ENCODE measurements at places on chromosomes 11 and 22.

GRCh38 chr11:119804698-119805097 is 75.7 kb upstream of the NECTIN1 start:
- no peak for DNase-seq

- DNase-seq = no peak
Observed at GRCh38 chr11:70290361-70291065, 20.0 kb downstream of the PPFIA1 start.

- no peak for DNase-seq
Observed at GRCh38 chr11:33897761-33898375, 6.0 kb upstream of the LMO2 start.

GRCh38 chr22:18033204-18033998 is 9.0 kb upstream of the MICAL3 start:
- DNase-seq = no peak

DNA sequence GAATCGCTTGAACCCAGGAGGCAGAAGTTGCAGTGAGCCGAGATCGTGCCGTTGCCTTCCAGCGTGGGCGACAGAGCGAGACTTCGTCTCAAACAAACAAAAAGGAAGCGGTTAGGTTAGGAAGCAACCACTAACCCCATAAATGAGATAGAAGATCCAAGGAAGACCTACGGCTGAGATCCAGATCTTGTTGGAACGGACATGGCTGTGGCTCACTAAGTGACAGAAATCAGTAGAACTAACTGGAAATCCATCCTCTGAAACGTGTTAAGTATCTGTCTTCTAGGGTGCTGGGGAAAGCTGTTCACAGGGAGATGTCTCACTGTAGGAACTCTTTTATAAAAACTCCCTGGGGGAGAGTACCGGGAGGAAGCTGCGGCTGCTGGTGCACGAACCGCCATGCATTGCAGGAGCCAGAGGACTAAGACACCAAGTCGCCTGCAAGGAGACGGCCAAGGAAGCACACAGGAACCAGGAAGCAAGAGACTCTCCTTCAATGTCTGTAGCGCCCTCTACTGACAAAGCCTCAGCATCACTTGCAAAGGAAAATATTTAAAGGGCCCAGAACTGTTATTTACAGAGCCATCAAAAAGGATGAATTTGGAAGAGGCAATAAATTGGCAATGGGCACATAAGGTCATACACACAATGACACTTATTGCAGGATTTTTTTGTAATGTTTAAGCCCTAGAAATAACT is 16.9 kb upstream of the SPTY2D1 start:
- DNase-seq = peak; percentile 75

DNA sequence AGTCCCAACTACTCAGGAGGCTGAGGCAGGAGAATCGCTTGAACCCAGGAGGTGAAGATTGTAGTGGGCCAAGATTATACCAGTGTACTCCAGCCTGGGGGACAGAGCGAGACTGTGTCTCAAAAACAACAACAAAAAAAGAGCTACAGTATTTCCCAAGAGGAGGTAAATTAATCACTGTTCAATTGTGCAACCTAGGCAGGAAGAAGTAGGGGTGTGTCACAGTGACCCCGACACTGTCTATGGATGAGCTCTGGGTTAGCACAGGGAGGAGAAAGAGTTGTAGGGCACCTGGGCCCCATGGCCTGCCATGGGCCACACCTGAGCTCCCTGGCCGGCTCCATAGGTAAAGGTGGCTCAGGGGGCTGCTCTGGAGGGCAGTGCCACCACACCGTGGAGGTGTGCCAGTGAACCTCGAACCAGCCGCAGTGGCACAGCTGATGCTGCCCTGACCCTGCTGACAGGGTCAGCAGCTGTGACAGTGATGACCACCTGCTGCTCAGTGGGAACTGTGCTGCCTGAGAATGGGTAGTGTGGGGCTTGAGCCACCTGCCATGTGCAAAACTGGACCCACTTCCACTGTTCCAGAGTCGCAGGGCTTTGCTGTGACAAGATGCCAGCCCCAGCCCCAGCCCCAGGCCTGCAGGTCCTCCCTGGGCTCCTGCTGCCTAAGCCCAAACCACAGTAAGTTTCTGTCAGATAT is 84.0 kb upstream of the PITPNB start:
- no peak for DNase-seq

DNA sequence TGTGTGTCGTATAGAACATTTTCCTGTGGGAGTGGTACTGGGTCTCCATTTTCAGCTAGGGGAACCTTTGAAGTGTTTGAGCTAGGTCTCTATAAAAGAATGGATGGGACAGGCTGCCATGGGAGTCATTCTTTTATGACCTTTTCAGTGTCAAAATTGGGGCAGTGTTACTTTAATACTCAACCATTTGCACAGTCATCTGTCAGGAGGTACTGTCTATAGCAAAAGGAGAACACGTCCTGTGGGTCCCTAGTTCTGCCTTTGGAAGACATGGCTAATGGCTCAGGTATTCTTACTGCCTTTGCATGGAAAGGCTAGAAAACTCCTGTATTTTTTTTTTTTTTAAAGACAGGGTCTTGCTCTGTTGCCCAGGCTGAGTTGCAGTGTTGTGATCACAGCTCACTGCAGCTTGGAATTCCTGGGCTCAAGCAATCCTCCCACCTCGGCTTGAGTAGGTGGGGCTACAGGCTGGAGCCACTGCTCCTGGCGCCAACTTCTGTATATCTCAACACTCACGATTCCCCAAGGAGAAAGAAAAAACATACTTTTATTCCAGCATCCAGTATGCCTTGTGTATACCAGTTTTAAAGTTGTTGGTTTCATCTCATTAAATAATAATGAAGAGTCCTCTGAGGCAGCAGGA is 2.1 kb upstream of the ATF4 start:
- no peak for DNase-seq

DNA sequence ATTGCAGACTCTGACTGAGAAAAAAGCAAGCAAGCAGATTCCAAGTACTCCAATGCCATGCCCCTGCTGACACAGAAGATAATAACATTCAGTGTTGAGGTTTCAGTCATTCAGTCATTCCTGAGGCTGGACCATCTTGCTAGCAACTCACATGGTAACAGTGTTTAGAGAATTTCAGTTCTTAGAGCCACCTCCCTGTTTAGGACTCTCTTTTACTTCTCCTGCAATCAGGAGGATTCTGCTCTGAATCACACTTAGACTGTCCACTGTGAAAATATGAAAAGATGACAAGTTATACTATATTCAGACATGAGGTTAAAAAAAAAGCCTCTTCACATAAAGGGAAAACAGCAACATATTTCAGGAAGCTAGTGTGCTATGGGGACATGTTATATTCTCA is 183.9 kb upstream of the CTSC start:
- DNase-seq = no peak

DNA sequence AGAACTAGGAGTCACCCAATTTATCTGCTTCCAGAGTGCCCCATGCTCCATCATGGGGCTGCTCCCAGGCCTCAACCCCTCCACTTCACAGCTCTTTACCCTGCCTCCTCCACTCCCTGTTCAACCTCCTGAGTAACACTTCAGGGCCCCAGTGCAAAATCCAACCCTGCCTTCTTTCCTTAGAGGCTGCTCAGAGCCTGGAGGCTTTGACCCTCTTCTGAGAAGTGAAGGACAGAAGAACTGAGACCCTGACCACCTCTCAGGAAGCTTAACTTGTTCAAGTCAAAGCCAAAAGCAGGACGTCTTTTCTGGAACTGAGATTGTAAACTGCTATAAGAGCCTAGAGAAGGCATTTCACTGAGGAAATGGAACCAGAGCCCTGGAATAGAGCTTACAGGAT is 15.5 kb downstream of the EIF3F start:
- DNase-seq = no peak

DNA sequence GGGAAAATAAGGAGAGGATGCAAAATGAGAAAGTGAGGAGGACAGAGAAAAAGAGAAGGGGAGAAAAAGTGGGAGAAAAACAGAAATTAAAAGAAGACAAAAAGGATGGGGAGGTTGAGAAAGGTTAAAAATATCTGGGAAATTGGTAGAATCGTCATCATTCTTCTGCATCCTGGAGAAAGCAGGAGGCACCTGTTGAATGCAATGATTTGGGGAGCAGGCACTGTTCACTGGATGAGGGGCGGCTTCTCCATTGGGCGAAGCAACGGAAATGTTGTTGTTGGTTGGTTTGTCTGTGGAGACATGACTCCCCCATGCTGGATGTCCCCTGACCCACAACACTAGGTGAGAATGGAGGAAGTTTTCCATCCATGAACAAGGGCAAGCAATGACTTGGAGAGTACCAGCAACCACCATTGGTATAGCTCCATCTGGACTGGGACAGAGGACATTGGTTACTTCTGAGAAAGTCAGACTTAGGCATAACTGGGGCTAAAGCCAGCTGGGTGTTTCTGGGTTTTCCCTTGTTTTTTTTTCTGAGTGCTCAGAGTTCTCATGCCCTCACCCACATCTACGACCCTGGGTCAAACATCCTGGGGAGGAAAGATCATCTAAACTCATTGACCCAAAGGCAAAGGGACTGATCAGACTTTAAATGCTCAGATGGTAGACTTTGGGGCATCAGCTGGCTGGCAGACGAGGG is 11.9 kb upstream of the CD44 start:
- DNase-seq = no peak

- no peak for DNase-seq
Observed at GRCh38 chr22:19798891-19799293, 38.3 kb downstream of the TBX1 start.

DNA sequence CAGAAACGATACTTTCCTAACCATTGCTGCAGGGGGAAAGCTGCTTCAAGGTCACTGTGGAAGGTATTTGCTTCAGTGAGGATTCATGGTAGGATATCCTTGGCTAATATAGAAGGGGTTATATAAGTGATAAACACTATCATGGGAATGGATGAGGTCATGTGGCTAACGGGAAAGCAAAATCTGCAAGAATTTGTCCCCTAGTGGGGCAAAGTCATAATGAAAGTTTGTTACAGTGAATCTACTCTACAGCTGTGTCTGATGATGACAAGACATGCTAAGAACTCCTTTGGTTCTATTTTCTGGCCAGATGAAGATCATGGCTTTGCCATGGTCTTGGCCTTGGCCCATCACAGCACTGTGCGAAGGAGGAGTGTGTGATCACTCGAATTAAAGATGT is 13.8 kb downstream of the MMP20 start:
- no peak for DNase-seq

DNA sequence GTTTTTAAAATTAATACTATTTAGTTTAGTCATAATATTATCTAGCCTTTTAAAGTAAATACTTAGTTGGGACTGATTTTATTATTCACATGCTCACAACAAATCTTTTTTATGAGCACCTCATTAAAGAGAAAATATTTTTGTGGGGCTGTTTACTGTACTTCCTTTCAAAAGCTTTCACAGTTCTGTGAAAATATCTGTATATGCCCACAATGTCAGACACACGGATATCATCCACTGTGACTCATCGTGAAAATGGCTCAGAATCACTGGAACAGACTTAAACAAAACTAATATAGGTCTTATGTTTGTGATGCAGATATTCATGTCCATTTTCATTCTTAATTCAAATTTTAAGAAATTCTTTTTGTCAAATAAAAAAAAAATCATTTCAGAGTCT is 305.2 kb downstream of the RAB38 start:
- DNase-seq = no peak

DNA sequence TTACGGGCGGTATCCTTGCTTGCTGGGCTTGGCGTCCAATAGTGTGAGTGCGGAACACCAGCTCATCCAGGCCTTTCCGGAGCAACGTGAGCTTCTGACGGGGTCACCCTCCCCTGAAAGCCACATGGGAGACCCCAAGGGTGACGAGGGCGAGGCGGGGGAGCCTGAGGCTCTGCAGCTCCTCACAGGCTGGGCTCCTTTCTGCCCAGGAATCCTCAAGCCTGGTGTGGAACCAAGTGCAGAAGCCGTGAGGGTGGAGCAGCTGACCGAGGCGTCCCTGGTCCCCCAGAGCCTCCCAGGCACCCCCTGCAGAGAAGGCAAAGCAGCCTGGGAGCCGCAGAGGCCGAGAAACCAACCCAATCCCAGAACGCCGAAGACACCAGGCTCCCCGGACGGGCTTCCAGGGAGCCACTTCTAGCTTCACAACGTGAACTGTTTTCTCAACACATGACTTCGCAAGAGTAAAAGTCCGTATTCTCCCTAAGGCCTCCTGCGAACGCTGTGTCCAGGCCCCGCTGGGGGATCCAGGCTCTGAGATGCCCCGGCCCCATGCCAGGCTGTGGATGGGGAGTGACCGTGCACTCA is 530.3 kb downstream of the BRD1 start:
- DNase-seq = no peak

DNA sequence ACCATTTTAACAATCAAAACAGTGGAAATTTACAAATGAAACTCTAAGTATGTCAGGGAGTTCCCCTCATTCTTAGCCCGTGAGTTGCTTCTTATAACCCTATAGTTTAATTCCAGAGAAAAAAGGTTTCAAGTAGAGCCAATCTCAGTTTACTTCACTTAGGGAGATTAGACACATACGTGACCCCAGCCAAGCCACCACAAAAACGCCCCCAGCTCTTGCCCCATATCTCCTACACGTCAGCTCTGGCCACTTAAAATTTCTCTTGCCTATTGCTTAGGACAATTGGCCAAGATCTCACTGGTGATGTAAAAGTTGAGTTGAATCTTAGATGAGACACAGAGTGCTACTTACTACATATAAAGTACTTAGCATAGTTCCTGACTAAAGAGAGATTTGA is 166.4 kb downstream of the ETS1 start:
- no peak for DNase-seq

- DNase-seq = peak; percentile 66
Observed at GRCh38 chr11:69636512-69637197, 4.3 kb upstream of the CCND1 start.

DNA sequence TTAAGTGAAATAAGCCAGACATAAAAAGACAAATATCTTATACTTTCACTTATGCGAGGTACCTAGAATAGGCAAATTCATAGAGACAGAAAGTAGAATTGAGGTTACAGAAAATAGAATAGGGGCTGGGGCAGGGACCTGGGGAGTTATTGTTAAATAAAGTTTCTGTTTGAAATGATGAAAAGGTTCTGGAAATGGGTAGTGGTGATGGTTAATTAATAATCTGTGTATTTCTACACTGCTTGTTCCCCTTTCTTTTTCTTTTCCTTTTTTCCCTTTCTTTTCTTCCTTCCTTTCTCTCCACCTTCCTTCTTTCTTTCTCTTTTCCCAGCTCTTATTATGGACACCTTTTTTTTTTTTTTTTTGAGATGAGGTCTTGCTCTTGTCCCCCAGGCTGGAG is 2.8 kb downstream of the NAALADL1 start:
- no peak for DNase-seq

DNA sequence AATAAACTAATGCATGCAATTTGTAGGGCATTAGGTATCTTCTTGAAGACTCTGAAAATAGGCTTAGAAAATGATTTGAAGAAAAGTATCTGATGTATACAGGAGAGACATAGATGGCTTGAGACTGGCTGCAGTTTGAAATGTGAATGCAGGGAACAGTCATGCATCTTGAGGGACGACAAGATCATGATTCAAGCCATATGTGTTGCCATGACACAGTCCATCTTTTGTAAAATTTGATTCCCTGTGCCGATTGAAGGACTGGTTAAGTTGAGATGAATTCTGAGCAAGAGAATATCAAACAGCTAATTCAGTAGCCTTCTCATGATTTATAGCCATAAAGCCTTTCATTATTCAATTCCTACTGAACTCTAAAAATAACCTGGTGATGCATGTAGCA is 231.6 kb downstream of the CASP12 start:
- DNase-seq = no peak
